Gastrocnemius medialis (tissue), 4 donors: ENCODE measurements at places on chromosomes 4 and X.

- DNase-seq, result no peak
Observed at GRCh38 chr4:185755451-185755850, 56.5 kb downstream of the SORBS2 start.

GRCh38 chr4:177393236-177393635, 49.0 kb downstream of the AGA start:
- no peak for DNase-seq

DNA sequence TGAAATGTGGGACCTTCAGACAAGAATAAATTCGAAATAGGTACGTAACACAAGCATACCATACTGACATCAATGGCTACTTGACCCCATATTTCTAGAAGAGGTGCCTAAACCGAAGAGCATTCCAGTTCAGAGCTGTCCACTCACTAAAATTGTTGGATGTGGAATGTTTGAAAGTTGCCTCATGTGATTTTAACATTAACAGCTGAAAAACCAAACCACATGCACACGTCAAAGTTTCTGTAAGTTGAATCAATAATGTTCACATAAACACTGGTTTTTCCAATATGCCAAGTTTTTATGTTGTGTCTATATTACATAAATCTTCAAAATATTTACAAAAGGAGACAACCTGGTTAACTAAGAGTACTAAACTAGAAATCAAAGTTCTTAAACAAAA, 3.5 kb downstream of the UBE2D3 start:
- no peak for DNase-seq

DNA sequence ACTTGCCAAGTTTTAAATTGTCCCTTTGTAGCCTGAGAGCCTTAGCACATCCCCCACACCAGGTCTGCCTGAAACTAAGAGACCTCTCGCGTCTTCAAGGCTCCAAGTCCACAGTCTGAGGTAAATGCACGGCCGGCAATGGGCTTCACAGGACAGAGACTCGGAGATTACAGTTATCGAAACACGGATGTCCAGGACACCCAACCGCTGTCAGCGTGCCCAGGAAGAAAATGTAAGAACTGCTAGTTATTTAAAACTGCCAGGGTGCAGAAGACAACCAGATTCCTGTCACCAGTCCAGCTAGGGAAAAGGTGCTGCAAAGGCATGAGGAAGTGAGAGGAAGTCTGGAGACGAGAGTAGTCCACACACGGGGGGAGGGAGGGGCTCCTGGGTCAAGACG, 28.9 kb downstream of the ZNF827 start:
- no peak for DNase-seq

- DNase-seq, result no peak
Observed at GRCh38 chr4:54946741-54947140, 178.7 kb downstream of the KDR start.

- no peak for DNase-seq
Observed at GRCh38 chr4:15681067-15681371, 608 bp upstream of the FAM200B start.

DNA sequence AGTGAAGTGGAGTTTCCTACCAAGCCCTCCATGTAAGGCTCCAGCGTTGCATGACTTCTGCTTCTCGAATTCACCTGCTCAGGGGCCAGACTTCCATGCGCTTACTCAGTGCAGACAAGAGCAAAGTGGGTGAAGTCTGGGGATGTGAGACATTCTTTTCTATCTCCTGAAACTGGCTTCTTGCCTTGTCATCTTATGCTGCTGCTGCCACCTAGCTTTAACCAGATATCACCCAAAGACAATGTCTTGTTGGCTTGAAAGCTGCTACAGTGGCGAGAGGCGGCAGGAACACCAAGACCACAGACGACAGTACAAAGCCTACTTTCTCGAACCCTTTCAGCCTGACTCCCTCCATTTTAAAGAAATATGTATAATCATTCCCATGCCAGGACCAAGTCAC, 103.6 kb upstream of the ADGRG2 start:
- no peak for DNase-seq

DNA sequence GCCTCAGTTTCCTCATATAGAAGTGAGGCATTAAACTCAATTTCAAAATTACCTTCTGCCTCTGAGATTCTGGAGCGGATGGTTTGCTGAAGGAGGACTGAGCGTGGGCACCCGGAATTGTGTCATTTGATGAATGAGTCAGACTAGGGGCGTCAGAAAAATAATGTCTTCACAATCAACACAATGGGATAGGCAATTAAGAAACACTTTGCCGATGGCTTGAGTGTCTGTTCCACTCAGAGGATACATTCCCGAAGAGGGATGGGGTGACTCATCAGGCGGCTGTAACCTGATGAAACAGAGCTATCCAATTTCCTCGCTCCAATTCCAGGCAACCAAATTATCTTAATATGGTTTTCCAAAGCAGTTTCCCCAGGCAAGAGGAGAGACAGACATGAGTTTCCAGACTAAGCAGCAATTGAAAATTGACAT, 1.2 kb upstream of the CHRNA9 start:
- peak; percentile 12 for DNase-seq

GRCh38 chrX:107025545-107025944, 25.5 kb upstream of the MORC4 start:
- DNase-seq, result no peak

DNA sequence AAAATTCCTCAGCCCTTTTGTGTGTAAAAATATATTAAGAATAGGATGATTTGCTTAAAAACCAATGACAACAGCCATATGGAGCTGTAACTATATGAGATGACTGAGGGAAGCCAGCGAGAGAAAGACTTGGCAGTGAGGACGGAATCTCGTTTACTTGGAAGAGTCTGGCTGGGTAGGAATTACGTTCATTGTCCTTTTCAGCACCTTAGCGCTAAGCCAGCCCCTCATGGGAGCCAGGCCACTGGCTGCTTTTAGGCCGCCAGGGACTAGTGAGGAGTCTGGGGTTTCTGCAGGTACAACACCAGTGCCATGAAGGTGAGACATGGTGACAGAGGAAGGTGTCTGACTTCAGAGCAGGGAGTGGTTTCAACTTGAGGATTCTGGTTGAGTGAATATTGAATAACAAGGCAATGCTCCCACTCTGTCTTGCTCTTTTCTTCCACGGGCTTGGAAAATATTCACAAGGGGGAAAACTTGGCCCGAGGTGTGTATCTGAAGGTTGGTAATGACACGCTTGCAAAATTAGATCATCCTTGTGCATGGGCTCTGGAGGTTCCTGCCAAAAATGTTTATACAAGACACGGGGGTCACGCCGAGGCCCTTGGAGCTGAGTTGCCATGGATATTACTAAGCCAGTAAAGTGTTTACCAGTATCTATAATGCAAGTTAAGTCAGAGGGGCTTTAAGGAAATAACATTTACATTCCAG, 17.4 kb downstream of the KLF3 start:
- no peak for DNase-seq

- no peak for DNase-seq
Observed at GRCh38 chrX:82081027-82081426, 879.1 kb downstream of the SH3BGRL start.

DNA sequence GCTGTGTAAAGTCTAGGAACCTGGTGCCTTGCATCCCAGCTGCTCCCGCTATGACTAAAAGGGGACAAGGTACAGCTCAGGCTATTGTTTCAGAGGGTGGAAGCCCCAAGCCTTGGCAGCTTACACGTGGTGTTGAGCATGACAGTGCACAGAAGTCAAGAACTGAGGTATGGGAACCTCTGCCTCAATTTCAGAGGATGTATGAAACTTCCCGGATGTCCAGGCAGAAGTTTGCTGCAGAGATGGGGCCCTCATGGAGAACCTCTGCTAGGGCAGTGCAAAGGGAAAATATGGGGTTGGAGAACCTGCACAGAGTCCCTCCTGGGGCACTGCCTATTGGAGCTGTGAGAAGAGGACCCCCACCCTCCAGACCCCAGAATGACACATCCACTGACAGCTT, 76.6 kb downstream of the DDX60 start:
- DNase-seq, result no peak

DNA sequence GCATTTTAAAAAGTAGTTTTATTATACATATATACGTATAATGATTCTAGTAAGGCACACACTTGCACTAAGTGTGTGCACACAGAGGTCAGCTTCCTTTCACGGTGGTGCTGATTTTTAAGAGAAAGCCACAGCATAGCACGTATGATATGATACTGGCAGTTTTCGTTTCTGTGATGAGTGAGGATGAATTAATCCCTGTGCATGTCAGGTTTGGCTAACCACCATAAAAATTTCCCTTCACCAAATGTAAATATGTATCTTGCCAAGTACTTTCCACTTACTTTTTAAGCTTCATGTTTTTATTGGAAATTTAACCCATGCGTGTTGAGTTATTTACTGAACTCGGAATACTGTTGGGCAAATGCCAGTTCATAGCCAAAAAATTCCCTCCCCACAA, 84.6 kb downstream of the SYNPO2 start:
- DNase-seq, result no peak

GRCh38 chr4:119655111-119655837, 26.7 kb upstream of the PDE5A start:
- no peak for DNase-seq

GRCh38 chr4:61201961-61202637, 2.0 kb downstream of the ADGRL3 start:
- no peak for DNase-seq

GRCh38 chr4:81165861-81166430, 49.1 kb downstream of the PRKG2 start:
- no peak for DNase-seq

GRCh38 chr4:608236-608635, 17.1 kb upstream of the PDE6B start:
- no peak for DNase-seq

- DNase-seq, result no peak
Observed at GRCh38 chrX:22648281-22648680, 351.5 kb upstream of the DDX53 start.

DNA sequence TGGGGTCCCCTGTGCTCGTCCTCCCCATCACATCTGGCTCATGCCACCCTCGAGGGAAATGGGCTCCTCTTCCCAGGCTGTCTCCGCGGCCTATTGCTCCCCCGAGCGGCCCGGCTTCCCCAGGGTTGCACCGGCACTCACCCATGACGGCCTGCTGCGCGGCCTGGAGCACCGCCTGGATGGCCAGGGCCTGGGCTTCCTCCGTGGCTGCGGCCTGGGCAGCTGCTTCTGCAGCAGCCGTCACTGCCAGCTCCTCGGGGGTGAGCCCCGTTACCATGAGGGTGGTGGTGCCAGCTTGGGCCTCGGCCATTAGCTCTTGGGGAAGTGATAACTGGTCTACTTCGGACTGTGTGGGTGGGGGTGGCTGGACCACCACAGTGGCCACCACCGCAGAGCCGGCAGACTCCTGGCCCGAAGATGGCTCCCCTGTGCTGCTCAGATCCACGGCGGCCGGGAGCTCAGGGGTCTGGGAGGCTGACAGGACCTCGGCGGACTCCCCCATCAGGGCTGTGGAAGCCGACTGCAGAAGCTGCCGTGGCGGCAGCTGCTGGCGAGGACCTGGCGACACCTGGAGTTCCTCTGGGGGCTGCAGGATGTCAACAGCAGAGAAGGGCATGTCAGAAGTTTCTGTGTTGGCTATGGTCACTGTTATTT, 8.1 kb upstream of the RENBP start:
- DNase-seq, result no peak

GRCh38 chrX:332496-332860, 13.9 kb upstream of the GTPBP6 start:
- DNase-seq, result no peak

DNA sequence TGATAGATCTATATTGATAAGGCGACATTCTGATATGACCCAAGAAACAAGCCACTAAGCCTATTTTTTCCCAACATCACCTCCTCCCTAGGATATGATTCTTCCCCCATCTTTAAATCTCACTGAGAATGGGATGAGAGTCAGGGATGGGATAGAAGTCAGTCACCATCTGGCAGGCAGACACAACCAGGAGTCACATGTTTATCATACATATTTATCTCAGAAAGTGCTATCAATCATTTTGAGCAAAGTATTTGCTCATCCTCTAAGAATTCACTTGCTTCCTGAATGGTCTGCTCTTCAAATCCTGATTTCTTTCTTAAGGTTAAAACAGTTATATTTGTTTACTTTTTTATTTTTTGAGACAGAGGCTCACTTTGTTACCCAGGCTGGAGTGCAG, 20.3 kb downstream of the DNAAF6 start:
- DNase-seq, result no peak

GRCh38 chrX:72346302-72346949, 40.7 kb upstream of the CITED1 start:
- DNase-seq, result no peak

DNA sequence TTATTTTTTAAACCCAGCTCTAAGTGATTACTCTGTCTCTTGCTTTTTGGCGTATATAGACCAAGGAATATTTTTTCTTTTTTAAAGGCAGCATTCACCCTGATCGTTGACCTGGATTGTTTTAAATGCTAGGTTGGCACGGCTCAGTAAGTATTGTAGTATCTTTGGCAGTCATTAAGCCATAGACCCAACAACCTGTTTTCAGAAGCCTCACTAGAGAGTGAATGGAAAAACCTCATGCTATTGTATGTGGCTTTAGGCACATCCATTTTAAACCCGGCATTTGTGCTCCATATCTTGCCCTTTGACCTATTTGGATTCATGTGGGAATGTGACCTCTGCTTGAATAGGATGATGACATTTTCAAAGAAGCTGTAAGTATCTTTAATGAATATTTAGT, 183.9 kb downstream of the SNCA start:
- DNase-seq, result no peak

GRCh38 chrX:144293229-144293628, 409.4 kb downstream of the UBE2NL start:
- no peak for DNase-seq

DNA sequence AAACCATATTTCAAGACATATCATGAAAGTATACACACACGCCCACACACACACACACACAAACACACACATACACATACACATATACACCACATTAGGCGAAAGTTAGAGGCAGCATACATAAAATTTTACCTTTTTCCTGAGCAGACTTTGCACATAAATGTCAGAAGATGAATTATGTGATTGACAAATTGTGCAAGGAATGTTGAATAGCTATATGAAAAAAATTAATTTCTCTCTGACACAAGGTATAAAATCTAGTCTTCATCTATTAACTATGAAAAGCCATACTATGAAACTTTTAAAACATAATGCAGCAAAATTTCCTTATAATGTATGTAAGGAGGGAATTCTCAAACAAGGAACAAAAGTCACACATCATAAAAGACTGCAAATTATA, 24.4 kb downstream of the FSTL5 start:
- DNase-seq, result no peak
